ENCODE measurements at places on chromosomes 2 and 18.

DNA sequence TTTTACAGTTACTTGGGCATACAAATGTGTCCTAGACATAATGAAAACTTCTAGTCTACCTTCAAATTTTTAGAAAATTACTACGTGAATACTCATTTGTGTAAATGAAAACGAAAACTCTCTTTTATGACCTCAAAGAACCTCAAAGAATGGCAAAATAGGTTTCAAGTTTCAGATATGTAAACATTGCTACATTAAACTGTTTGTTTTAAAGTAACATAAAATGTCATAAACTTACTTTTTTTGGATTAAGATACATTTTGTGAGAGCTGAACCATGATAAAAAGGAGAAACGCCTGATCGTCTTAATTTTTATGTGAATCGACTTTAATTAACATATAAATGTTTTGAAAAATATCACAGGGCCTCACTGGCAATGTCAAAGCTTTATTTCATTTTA, 91.4 kb downstream of the PPP1R1C start:
- no peak for DNase-seq

DNA sequence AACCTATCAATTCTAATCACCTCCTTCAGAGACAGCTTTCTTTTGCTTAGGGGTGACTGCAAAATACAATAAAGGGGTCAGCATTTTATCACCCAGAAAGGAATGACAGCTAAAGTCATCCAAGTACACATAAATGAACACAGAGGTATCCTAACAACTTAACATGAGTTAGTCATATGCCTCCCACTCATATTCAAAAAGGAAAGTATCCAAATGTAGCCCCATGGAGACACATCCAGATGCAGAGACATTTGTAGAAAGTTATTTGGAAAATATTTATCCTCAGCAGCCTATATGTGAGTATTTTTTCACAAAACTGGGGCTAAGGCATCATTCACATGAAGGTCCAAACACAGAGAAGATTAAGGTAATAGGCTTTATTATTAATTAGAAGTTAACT, 1579.7 kb upstream of the SLC39A10 start:
- DNase-seq, result no peak

DNA sequence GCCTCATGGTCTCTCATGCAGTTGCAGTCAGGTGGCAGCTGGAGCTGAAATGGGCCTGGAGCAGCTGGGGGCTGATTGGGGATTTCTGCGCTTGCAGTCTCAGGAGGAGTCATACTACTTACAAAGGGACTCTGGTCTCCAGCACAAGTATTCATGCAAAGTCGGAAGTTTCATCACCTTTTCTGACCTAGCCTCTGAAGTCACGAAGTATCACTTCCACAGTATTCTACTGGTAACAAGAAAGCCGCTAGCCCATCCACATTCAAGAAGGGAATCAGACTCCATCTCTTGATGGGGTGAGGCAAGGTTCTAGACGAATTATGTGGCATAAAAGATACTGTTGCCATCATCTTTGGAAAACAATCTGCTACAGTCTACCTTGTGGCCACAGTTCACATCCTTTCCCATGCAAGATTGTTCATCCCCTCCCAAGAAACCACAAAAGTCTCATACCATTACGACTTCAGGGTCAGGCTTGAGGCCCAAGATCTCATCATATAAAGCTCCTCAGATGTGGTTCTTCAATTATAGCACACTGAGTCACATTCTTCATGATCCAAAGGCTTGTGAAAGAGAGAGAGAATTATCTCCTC, 95.3 kb downstream of the SMC6 start:
- no peak for DNase-seq

- DNase-seq, result no peak
Observed at GRCh38 chr18:27712066-27712465, 464.9 kb downstream of the CDH2 start.

- DNase-seq, result peak; percentile 7
Observed at GRCh38 chr18:12307701-12308385, at the start of gene TUBB6. Gene TUBB6 (plus strand): TSS chr18:12308241. CDS start chr18:12308293, 52 bp downstream.

DNA sequence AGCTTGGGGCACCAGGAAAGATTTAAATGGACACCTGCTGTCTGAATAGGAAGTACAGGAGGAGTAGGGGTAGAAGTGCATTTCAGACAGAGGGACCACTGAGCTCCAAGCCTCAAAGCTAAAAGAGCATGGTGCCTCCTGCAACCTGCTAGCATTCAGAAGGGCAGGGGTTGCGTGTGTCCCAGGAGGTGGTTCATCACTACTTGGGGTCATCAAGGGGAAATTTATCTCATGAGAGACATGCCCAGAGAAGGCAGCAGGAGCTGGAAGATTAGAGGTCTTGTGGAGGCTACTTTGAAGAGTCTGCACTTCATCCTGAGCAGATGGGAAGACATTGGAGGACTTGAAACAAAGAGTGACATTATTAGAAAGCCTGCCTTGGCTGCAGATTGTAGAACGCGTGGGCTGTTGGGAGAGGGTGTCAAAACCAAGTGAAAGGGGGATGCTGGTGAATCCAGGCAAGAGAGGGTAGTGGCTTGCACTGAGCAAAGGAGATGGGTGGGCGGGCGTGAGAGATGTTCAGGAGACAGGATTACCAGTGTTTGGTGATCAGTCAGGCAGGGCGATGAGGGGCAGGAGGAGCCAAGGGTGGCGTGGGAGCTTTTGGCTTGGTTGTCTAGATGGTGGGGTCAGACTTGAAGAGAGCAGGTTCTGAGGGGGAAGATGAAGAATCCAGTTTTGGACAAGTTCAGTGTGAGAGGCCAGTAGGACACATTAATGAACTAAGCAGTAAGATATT, 154.0 kb downstream of the DYSF start:
- DNase-seq, result no peak

GRCh38 chr18:63505566-63506335, 29.0 kb downstream of the SERPINB5 start:
- DNase-seq, result no peak

- no peak for DNase-seq
Observed at GRCh38 chr2:64063924-64064331, 44.7 kb upstream of the VPS54 start.

- no peak for DNase-seq
Observed at GRCh38 chr2:59538398-59538911, 1015.0 kb downstream of the BCL11A start.

GRCh38 chr2:134647607-134648256, 71.1 kb downstream of the TMEM163 start:
- DNase-seq, result no peak

DNA sequence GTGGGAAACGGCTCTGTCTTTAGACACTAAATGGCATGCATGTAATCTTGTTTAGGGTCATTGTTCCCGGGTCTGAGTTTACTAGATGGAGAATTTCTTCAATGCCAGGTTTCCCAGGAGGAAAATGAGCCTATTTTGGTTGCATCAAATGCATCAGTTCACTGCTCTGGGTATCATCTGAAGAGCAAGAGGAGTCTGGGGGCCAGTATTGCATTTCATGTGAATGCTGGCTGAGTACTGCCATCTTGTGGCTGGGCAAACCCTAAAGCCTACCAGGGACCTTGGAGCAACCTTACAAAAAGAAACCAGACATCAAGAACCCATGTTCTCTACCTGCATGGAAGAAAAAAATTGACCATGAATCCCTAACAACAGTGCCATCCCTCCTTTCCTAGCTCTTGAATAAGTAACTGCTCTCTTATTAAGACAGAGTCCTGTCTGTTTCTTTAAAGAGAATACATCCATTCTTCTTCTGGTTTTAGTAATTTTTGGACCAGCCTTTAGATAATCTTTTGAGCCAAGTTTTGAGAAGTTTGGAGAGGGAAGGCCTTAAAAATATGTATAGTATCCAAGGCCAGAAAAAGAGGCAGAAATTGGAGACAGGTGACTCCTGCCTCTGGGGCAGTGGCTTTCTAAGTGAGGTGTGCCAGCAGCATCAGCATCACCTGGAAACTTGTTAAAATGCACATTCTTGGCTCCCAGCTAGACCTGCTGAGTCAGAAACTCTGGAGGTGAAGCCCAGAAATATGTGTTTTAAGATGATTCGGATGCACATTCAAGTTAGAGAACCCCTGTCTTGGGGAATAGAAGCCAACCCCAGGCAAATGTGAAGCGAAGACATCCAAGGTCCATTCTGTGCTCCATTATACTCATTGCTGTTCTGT, 261.0 kb upstream of the CXCR4 start:
- peak; percentile 56 for DNase-seq

- DNase-seq, result no peak
Observed at GRCh38 chr18:79522451-79523205, 126.9 kb downstream of the NFATC1 start.

GRCh38 chr2:54871457-54872107, 148.1 kb downstream of the EML6 start:
- no peak for DNase-seq

GRCh38 chr2:55518841-55519165, 715 bp upstream of the CFAP36 start:
- DNase-seq, result no peak

- no peak for DNase-seq
Observed at GRCh38 chr2:236823963-236824362, 254.3 kb downstream of the ACKR3 start.

GRCh38 chr18:31297248-31297647, 20.7 kb upstream of the DSG1 start:
- DNase-seq, result no peak

DNA sequence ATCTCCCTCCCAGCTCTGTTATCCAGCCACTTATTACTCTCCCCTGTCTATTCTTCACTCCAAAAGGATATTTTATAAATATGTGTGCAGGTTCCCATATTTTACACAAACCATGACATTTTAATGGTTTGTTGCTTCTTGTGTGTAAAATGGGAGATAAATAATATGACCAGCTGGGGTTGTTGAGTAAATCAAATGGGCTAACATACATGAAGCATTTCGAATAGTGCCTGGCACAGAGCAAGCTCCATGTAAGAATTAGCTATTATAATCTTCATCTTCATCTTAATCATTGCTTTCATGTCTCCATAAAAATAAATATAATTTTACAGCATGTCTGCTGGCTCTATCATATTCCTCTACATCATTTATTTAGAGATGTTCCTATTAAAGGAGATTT, 283.1 kb downstream of the RAD51AP2 start:
- no peak for DNase-seq

DNA sequence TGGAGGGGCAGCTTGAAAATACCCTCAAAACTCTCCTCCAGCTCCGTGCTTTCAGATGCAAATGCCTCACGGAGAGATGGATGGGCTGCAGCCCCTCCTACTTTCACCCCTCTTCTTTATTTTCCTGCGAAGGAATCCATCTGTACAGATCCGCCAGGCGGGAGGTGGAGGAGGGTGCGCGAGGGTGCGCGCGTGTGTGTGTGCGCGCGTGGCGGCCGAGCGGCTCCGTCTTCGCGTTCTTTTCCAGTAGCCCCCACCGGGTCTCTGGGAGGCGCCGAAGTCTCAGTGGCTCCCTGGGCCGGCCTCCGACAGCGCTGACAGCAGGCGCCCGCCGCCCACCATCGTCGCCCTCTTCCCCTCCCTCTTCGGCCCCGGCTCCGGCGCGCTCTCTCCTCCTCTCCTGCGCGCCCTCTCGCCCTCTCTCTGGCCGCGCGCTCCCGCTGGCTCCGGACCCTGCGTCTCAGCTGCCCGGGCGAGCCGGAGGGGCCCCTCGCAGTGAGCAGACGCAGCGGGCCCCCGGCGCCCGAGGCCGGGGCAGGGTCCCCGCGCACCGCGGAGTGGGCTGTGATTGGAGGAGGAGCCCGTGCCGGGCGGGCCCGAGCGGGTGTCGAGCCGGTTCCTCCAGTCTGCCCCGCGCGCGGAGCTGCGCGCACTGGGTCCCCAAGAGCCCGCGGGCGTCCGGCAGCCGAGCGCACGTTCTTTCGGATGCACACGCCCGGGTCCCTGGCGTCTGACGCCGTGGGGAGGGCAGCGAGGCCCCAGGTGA, at the start of gene CDH7:
CDH7 (plus strand) TSS at position 624 of the 766 bp plus-strand sequence. CDS start 11,831 bp downstream, outside the sequence.
- no peak for DNase-seq

DNA sequence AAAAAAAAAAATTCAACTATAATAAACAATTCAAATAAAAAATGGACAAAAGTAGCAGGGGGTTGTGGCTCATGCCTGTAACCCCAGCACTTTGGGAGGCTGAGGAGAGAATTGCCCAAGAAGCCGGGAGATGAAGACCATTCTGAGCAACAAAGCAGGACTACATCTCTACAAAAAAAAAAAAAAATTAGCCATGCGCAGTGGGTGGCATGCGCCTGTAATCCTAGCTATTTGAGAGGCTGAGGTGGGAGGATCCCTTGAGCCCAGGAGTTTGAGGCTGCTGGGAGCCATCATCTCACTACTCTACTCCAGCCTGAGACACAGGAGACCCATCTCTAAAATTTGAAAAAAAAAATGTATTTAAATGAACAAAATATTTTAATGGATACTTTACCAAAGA, 4.4 kb upstream of the CACNB4 start:
- no peak for DNase-seq

DNA sequence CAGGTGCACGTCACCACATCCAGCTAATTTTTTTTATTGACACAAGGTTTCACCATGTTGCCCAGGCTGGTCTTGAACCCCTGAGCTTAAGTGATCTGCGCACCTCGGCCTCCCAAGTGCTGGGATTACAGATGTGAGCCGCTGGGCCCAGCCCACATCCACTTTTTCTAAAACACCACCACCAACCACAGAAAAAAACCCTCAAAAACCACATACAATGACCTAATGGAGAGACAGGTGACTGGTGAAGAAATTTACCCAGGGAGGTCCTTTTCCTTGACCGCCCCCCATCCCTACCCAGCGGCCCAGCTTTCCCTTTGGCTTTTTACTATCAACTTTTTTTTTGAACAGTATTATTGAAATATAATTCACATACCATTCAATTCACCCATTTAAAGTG, 47.9 kb downstream of the CACNB4 start:
- DNase-seq, result no peak

- no peak for DNase-seq
Observed at GRCh38 chr2:30768708-30769480, 38.4 kb downstream of the CAPN13 start.

GRCh38 chr2:96984300-96984699, 2.1 kb downstream of the FAM178B start:
- no peak for DNase-seq

DNA sequence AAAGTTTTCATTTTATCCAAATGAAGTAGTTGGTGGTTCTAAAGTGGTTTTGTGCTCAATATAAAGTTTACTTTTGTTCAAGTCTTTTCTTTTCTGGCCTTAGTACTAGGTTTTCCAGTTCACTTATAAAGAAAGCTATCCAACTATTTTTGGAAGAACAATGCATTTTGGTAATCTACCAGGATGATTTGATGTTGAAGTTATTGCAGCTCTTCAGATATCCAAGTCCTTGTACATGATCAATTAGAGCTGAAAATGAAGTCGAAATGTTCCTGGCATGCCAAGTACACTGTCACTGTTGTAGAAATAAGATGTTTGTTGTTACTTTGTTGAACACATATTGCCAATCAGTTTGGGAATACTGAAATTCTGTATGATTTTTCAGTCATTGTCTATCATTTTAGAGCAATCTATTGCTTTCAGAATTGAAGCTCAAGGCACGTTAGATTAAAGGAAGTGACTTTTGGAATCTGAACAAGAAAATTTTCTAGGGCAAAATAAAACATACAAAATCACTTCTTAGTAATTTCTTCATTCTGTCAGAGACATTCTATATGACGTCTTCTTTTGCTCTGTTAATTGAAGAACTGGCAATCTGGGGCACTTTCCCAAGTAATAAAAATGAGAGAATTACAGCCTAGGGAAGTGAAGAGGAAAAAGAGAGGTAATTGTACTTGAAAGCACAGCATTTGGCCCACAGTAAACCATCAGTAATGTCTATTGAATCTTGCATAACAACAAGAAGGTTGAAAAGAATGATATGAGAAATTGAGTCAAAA, 232.3 kb downstream of the MREG start:
- DNase-seq, result no peak
